SW 1271 (cell line): ENCODE measurements at places on chromosomes 1 and 21.
A peak's percentile ranks its signal among the peaks of the same experiment; 100 is the strongest.

- DNase-seq: no peak
Measured at GRCh38 chr1:245685111-245685810, 530.5 kb downstream of the KIF26B start.

DNA sequence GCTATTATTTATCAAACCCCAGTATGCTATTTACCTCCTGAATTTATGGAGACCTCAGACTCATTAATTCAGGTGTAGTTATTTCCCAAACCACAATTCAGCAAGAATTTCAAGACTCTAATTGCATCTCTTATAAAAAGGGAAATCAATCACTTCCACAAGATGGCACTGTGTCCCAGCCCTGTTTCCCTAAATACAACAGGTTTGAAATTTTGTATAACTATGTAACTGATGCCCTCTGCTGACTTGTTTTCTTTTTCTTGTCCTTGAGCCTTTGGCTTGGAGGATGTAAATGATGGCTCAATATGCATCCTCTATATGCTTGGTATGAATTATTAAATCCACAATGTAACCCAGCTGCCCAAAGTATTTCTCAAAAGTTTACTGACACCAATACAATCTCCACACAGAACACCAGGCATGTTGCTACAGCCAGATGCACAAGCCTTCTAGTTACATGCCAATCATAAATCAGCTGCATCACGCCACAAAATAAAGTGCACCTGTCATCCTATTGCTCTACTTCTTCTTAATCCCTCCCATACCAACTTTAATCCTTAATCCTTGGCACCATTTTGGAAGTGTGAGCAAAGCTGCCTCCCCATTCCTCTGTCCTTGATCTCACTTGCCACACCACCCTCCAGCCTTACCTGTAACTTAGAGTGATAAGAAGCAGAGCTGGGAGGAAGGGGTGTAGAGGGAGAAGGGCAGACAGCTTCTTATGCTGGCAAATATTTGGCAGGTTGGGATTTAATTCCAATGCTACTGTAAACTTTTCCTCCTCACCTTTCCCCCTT, 9.0 kb downstream of the C1orf105 start:
- DNase-seq: peak; percentile 5

- DNase-seq: no peak
Measured at GRCh38 chr1:112083487-112083886, 94.0 kb upstream of the KCND3 start.

GRCh38 chr1:213057264-213058059, 6.4 kb downstream of the RPS6KC1 start:
- no peak for DNase-seq

- DNase-seq: peak; percentile 55
Measured at GRCh38 chr1:85850238-85850637, 142.0 kb upstream of the ZNHIT6 start.

- DNase-seq: no peak
Measured at GRCh38 chr1:66938613-66939012, 13.8 kb downstream of the MIER1 start.

DNA sequence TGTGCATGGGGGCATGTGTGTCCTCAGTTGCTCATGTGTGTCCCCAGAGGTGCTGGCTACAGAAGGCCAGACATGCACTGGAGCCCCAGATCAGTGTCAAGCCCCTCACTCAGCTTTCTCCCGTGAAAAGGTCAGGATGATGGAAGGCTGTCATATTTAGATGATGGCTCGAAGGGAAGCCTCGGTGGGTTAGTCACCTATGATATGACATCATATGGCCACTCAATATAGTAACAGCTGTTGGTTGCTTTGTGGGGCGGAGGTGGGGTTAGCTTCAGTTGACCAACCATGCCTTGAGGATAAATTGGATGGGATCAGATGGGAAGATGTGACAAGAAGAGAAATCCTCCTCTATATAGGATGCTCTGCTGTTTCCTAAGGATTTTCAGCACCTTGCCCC, 43.5 kb upstream of the ATF3 start:
- DNase-seq: no peak

- no peak for DNase-seq
Measured at GRCh38 chr1:6424619-6425593, at the start of gene ESPN. Gene ESPN (plus strand): TSS chr1:6424776. CDS start chr1:6424956, 180 bp downstream.

DNA sequence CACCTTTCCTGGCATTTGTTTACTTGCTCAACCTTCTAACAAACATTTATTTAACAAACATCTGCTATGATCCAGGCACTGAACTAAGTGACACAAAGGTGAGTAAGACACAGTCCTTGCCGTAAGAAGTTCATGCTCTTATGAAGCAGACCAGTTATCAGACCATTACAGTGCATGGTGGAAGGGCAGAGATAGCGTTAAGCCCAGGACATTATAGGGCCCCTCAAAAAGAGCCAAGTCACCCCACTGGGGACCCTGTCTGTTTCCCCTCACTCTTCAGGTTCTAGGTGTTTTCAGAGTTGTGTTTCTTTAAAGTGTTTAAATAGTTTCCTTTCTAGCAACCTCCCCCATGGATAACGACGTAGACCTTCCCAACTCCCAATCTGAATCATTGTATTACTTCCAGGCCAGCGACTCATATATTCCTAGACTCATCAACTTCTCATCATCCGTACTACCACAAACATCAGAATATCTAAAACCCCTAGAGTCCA, 39.3 kb downstream of the TCP10L start:
- DNase-seq: no peak

GRCh38 chr1:203033287-203033686, 7.0 kb downstream of the PPFIA4 start:
- DNase-seq: no peak

DNA sequence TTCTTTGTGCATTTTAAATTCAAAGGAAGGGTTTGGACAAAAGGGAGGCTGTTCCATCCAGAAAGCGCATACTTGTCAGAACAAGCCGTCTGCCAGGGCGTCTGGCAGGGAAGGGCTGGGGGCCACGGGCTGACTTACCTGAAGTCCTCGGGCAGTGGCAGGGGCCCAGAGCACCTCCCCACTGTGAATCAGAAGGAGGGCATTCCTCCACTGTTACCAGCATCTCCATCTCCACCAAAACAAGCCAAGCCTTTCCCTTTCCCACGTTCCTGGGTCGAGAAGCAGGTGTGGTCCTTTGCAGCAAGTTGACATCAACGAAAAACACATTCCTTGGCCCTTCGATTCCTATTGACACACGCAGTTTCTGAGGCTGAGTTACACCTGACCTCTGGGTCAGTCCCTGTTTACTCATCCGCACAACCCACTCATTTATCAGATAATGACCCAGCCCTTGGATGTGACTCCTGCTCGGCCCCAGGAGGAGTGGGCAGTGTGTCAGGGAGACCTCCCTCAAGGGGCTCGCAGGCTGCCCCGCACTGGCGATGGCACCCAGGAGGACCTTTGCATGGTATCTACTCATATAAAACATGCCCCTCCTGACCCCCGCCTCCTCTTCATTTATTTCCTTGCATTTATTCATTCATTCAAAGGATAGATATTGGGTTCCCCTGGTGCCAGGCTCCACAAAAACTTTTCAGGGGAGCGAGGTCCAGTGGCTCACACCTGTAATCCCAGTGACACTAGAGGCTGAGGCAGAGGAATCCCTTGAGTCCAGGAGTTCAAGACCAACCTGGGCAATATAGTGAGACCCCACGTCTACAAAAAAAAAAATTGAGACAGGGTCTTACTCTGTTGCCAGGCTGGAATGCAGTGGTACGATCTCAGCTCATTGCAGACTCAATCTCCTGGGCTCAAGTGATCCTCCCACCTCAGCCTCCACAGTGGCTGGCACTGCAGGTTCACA, 60.2 kb downstream of the TOMM20 start:
- DNase-seq: no peak

DNA sequence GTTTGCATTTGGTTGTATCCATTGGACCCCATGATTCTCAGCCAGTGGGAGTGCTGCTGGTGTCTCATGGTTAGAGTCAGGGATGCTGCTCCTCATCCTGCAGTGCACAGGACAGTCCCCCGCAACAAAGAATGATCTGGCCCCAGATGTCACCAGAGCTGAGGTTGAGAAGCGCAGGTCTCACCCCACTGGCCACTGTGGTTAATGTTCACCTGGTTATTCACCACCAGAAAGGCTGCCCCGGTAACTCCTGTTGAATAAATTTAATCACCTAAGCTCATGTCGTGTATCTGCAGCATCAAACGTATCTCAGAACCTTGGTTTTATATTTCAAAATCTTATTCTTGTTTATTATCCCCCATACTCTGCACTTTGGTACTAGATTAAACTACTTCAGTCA, 75.8 kb downstream of the ATP5PO start:
- no peak for DNase-seq

DNA sequence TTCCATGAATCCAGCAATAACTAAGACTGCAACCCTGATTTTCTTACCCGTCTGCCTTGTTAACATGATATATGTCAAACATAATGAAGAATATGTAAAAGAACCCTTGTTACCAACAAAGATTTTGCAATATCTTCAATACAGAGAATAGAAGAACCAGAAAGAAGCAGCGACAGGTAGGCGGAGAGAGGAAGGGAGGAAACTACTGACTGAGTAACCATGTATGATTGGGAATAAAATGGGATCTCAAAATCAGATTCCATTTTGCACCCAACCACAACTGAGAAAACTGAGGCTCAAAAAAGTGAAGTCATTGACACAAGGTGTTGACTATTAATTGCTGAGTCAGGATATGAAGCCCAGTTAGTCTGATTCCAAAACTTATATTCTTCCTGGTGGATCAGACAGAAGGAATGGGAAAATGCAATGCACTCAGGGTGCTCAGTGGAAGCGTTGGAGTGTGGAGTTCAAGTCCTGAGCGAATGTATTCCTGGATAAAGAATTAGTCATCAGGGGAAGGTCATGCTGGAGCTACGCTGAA, 293.3 kb upstream of the GREM2 start:
- no peak for DNase-seq

DNA sequence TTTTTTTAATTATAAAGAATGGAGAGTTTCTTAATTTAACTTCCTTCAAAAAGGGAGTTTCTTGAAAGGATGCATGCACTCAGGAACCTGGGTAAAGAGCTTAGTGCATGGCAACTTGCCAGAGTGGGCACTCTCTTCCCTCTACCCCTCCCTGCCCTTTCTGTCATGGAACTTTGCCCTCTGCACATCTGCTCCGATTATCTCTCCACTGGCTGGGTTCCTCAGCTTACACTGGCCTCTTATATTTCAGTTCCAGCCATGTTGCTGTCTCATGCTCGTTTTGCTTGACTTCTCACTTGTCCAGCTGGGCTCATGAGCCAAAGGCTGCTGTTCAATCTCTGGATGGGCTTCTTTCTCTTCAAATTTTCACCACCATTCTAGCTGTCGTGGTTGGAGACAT, 87.0 kb downstream of the NCAM2 start:
- DNase-seq: no peak

DNA sequence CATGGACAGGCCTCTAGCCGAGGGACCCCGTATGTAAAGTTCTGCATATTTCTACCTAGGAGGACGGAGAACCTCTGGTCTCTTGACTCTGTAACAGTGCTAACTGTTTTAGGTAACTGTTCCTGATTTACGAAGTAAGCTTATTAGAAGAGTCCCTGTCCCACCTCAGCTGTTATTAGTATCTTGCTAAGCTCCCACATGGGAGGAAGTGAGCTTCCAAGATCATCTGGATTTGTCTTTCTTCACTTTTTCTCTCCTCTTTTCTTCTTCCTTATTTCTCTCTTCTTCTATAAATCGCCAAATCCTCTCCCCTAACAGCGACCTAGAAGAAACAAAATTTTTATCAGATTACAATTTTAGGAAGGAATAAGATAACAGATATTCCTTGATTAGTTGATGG, 4.4 kb downstream of the CD53 start:
- no peak for DNase-seq

DNA sequence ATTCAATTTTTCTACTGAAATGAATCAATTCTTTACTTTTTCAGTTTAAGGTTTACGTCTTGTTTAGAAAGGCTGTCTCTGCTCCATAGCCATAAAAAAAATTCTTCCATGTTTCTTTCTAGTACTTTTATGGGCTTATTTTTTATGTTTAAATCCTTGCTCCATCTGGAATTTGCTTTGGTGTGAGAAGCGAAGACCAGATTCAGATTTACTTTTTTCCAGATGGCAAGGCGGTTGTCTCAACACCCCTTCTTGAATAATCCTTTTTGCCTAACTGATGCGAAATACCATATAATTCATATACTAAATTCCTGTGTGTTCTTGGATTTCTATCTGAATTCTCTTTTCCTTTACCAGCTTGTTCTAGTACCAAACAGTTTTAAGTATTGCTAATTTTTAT, 101.5 kb downstream of the C1orf94 start:
- DNase-seq: no peak

DNA sequence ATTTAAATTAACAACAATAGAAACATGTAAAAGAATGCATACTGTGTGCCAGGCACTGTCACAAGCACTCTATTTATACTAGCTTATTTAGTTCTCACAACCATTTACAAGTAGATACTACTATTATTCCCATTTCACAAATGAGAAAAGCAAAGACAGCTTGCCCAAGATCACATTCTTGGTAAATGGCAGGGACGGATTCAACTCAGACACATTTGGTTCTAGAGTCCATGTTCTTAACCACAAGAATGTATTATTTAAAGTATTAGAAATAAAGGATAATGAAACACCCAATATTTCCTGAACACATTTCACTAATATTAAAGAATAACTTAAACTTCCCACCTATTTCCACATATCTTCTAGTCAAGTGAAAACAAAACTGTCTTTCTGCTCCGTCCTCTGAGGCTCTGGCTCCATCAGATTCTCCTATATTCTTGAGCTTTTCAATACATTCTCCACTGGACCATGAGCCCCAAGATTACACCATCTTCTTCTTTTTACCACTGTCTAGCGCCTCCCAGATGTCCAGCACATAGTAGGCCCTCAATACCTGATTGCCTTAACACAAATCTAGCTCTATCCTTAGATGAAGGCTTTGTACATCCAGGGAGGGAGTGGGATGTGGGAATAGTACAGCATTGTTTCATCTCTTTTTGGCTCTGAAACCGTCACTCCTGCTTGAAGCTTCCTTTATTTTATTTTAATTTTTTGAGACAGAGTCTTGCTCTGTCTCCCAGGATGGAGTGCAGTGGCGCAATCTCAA, 29.3 kb downstream of the SOD1 start:
- DNase-seq: no peak

GRCh38 chr1:24584171-24584647, 28.3 kb downstream of the NCMAP start:
- DNase-seq: no peak

GRCh38 chr1:153460551-153460950, at the start of gene S100A7:
Gene S100A7 (minus strand): TSS chr1:153460651. CDS start chr1:153459013, 1,638 bp downstream.
- DNase-seq: no peak
